AG10803 (cell line): ENCODE measurements at places on chromosomes 1 and 21.

DNA sequence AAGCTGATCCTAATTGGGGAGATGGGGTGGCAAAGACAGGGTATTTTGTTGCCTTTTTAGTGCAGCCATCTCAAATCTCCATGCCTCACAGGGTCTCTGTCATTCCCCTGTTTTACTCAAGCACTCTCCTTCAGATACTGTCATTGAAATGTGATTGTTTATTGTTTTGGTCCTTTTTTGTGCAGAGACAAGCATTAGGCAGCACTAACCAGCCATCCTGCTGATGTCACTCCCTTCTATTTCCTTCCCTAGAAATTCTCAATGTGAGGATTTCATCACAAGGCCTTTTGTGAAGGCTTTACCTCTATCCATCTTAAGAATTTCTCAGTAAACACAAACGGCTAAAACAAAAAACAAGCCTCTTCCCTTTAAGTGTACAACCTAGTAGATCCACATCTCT is 34.7 kb downstream of the OR10J5 start:
- no peak for DNase-seq

DNA sequence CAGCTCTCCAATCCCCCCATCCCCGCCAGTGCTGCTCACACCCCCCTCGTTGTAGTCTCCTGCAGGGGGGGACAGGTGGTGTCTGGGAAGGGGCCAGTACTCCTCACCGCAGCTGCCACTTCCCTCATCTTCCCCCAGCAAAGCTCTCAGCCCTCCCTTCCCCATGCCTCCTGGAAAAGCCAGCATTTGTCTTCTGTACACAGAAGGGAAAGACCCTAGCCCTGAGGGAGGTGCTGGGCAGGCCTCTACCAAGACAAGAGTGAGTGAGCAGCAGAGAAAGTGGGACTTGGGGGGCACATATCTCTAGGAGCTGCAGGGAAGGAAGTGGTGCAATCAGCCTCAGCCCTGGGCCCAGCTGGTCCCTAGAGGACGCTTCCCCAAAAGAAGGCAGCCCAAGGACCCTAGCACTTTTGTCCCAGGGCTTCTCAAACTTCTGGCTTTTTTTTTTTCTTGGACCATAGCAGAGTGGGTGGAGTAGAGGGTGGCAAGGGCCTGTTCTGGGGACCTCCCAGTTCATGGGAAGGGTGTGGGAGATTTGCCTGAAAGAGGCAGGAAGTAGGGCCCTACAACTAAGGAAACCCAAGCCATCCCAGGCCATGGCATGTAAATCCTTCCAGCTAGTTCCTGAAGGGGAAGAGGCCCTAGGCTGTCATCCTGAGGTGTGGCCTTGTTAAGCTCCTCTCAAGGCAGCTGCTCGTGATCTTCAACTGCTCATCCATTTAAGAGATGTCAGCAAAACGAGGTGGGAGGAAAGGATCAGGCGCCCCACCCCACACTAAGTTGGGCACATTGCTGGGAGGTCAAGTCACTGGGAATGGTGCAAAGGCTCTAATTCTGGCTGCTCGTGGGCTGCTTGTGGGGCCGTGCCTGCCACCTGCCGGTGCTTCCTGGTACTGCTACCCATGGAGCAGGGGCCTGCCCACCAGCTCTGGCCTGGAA is 12.6 kb downstream of the ZC3H12A start:
- peak; percentile 79 for DNase-seq

- DNase-seq = no peak
Measured at GRCh38 chr1:238660849-238661248, 725.5 kb upstream of the CHRM3 start.

- no peak for DNase-seq
Measured at GRCh38 chr1:183304440-183305107, 113.6 kb downstream of the NMNAT2 start.

- peak; percentile 21 for DNase-seq
Measured at GRCh38 chr1:35808450-35809113, 766 bp downstream of the AGO4 start.

- peak; percentile 99 for DNase-seq
Measured at GRCh38 chr1:211578640-211579439, at the start of gene SLC30A1. Gene SLC30A1, minus strand, starts transcription at chr1:211579161. Its CDS starts 549 bp downstream, at chr1:211578612.

DNA sequence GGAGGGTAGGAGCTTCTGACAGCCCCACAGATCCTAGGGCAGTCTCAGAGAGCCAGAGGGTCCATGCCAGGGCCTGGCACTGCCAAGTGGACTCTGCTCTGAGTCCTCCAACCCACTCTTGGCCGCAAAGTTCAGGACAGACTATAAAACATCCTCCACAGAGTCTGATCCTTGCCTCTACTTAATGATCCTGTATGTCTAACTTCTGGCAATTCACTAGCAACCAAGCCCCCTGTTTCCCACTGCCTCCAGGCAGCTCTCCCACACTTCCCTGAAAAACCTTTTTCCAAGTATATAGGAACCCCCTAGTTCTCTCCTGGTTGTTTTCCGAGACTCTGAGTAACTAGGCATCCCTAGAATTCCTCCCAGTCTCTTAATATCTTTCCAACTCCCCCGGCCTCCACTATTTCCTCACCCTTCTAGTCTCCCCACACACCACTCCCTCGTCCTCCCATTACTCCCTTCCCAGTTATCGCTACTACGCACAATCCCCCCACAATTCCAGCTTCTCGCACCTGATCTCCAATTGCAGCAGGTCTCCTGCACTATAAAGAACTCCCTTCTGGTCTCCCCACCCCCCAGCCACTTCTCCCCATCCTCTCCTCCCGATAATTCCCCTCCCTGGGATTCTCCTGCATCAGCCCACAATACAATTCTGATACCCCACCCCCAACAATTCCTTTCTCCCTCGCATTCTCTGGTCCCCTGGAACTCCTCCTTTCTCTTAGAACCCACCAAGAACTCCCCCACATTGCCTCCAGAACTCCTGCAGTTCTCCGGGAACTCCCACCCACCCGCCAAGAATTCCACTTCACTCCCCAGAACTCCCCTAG is 574 bp downstream of the IGSF9 start:
- DNase-seq = no peak

GRCh38 chr1:42944246-42944928 is 14.3 kb downstream of the SLC2A1 start:
- no peak for DNase-seq

GRCh38 chr1:202145068-202145743 is 669 bp upstream of the ARL8A start:
- DNase-seq = no peak

GRCh38 chr1:211326528-211327345 is at the start of gene TRAF5:
Gene TRAF5, plus strand, starts transcription at chr1:211326833. Its CDS starts 26,407 bp downstream, at chr1:211353240.
- DNase-seq = peak; percentile 60

DNA sequence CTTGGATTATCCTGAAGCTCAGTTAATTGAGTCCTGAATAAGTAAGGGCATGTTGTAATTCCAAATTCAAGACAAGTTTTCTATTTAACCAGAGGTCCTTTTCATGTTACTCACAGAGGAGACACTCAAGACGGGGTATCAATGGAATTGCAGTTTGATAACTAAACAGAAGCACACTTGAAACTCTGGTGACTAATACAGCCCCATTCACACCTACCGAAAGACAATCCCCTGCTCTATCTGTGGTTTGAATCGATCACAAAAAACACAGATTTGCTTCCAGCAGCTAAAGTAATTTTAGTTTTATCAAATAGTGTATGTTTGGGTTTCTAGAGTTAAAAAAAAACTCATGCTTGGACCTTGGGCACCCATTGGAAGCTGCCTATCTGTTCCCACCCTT is 60.4 kb downstream of the TEX35 start:
- DNase-seq = no peak

DNA sequence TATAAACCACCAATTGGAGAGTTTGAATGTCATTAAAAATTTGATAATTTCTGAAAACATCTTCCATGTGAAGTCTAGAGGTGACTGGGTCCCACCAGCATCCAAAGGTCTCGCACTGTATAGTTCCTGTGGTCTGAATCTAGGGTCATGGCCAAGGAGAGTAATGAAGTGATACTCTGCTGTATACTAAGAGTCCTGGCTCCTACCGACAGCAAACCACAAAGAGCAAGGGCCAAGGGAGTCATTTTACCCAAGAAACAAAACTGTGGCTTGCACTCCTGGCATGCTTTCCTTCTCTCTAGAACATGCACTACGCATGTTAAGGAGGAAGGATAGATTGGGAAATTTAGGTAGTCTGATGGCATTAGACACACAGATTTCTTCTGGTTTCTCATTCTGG is 115.6 kb downstream of the BRINP2 start:
- peak; percentile 56 for DNase-seq

DNA sequence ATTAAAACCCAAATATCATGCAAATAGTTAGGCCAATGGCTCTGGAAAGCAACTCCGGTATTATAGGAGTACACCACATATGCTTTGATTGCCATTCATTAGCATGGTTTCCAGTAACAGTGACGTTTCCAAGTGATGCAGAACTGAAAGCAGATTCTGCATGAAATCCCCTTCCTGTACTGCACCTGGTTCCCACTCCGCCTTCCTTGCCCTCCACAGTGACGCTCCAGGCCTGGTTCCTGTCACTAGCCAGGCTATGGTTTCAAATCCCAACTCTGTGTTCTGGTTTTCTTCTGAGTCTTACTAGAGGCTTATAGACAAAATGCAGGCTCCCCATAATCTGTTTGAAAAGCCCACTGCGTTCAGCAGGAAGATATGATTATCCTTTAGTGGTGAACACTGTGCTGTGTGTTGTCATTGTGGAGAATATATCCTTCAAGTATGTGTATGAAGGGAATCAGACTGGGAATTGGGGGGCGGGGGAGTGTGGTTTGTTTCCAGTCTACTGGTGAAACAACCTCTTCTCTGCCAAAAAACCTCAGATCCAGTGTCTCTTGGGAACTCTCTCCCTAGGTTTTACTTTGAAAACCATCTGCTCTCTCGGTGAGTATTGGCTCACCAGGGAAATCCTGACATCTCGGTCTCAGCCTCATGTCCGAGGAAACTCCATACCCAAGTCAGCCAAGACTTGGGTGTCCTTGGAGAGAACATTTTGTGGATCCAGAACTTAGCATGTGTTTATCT is 78.7 kb downstream of the TYW3 start:
- no peak for DNase-seq

DNA sequence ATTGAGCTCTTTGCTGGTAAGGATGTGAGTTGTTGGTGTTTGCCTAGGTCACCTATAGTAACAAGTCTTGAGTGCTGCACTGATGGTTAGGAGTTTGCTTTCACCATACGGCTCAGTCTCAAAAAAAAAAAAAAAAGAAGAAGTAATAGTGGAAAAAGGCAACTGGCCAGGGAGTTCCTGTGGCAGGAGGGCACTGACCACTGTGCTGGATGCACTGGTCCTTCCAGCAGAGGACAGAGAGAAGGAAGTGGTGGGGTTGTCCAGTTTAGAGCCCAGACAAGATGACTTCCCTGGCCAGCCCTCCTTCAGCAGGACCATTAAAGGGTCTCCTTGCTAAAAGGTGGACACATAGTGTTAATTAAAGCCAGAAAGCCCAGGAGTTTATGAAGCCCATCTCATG is 11.9 kb upstream of the PTCH2 start:
- DNase-seq = no peak

GRCh38 chr1:225933072-225933471 is 7.9 kb downstream of the LEFTY2 start:
- peak; percentile 37 for DNase-seq

GRCh38 chr1:171715813-171716251 is 26.0 kb downstream of the VAMP4 start:
- peak; percentile 33 for DNase-seq

DNA sequence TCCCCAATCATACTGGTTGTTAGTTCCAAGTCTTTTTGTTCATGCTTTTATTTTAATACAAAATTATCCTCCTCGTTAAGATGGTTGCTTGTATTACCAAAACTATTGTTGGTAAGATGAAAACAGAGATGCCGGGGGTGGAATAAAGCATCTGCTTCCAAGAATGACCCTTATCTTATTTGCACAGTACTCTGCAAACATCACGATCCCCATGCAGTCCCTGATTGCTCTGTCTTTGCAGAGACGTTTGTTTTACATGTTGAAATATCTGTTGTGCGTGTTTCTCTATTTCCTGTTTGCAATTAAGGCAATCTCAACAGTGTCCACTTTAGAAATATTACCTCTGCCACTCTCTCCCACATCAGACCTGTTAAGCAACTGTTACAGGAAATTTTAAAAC is 141.3 kb upstream of the NCAM2 start:
- DNase-seq = no peak

DNA sequence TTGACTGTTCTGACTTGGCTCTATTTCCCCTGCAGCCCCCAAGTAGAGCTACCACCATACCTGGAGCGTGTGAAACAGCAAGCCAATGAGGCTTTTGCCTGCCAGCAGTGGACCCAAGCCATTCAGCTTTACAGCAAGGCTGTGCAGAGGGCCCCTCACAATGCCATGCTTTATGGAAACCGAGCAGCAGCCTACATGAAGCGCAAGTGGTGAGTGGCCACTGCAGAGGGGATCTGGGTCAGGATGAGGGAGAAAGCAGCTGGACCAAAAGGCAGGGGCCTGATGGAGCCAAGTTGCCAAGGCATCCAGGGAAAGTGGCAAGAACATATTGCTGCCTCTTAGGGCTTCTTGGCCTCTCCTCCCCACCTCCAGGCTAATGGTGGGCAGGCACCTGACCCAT is 24.1 kb upstream of the TMEM222 start:
- no peak for DNase-seq

- DNase-seq = no peak
Measured at GRCh38 chr1:14552246-14552965, 46.1 kb upstream of the KAZN start.

GRCh38 chr1:115755456-115756370 is 12.8 kb downstream of the CASQ2 start:
- no peak for DNase-seq

DNA sequence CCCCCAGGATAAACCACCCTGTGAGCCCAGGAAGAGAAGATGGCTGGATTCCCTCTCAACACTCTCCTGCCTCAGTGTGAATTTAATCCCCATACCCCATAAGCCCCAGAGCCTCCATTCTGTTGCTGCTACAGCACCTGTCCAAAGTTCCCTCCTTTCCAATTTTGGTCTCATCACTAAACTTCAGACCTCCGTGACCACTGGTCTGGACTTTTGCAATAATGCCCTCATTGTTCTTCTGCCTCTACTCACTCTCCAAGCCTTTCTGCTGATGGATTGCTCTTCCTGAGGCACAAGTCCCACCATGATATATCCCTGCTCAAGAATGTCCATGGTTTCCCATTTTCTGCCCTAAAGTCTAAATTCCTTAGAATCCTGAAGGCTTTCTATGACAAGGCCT is 83.2 kb downstream of the CD58 start:
- DNase-seq = no peak

DNA sequence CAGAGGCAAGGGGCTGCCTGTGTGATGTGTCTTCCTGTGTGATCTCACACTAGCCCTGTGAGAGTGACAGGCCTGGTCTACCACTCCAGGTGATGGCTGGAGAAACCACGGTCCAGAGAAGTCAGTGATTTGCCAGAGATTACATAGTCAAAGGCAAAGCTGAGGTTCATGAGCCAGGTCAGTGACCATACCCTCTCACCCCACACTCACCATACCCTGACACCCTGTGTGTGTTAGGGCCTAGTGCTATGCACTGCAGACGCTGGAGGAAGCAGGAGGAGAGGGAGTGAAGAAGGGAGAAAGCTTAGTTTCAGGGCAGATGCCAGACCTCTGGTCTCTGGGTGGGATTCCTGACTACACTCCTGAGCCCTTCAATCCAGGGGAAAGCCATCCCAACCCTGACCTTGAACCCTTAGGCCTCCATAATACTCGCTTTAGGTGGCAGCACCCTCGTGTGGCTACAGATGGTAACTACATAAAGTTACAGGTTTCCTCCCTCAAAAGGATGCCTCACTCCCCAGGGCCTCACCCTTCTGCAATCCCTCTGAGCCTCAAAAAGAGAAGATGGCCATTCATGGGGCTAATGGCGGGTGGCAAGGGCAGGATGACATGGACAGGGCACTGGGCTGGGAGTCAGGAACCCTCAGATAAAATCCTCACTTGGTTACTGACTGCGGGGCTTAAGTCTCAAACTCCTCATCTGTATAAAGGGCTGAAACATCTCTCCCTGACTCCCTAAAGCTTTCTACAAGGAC is 20.8 kb upstream of the SDC3 start:
- peak; percentile 39 for DNase-seq

GRCh38 chr1:110673197-110673701 is 1.5 kb downstream of the KCNA3 start:
- no peak for DNase-seq
